Gastrocnemius medialis (tissue), 4 donors: ENCODE measurements at places on chromosomes 11 and 22.

- no peaks in the 10 kb centered on the region for H3K36me3 ChIP-seq
- no peak for DNase-seq
- H3K4me1 ChIP-seq, result no peaks in the 10 kb centered on the region
- H3K27ac ChIP-seq, result no peak overlapping the region
- no peak overlapping the region for H3K4me3 ChIP-seq
- H3K27me3 ChIP-seq, result no peaks in the 10 kb centered on the region
Measured at GRCh38 chr11:8477680-8478079, 116.3 kb downstream of the STK33 start.

GRCh38 chr11:10311802-10312201 is 6.9 kb downstream of the ADM start:
- no peak for DNase-seq
- no peak overlapping the region for H3K4me3 ChIP-seq
- no peaks in the 10 kb centered on the region for H3K36me3 ChIP-seq
- H3K27me3 ChIP-seq, result no peaks in the 10 kb centered on the region
- no peak overlapping the region for H3K27ac ChIP-seq

DNA sequence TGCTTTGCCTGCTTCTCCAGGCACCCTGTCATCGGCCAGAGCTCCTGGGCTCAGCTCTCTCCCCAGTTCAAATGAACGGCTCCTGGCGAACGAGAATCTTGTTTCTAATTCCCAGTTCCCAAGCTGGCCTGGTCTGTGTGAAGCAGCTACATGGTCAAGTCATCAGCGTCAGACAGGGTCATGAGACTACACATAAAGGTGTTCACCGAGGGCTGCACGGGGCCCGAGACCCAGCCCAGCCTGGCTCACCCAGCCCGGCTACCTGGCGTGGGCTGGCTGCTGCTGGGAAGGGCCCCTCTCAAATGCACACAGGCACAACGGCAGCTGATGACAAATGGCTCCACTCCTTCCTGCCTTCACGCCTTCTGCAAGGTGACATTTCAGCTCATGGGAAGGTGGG is 14.6 kb upstream of the CELSR1 start:
- peaks cover 3% of the 10 kb centered on the region for H3K4me1 ChIP-seq
- H3K27me3 ChIP-seq, result no peaks in the 10 kb centered on the region
- H3K27ac ChIP-seq, result no peak overlapping the region
- no peak overlapping the region for H3K4me3 ChIP-seq

- no peaks in the 10 kb centered on the region for H3K36me3 ChIP-seq
- peaks cover 9% of the 10 kb centered on the region for H3K4me1 ChIP-seq
- H3K4me3 ChIP-seq, result no peak overlapping the region
Measured at GRCh38 chr11:78262691-78263090, 74.0 kb downstream of the USP35 start.

GRCh38 chr11:118522571-118523072 is 4.7 kb upstream of the TTC36 start:
- H3K27me3 ChIP-seq, result no peaks in the 10 kb centered on the region
- no peak for DNase-seq
- H3K4me1 ChIP-seq, result no peaks in the 10 kb centered on the region
- no peak overlapping the region for H3K27ac ChIP-seq
- no peak overlapping the region for H3K4me3 ChIP-seq
- H3K36me3 ChIP-seq, result peaks cover 11% of the 10 kb centered on the region

DNA sequence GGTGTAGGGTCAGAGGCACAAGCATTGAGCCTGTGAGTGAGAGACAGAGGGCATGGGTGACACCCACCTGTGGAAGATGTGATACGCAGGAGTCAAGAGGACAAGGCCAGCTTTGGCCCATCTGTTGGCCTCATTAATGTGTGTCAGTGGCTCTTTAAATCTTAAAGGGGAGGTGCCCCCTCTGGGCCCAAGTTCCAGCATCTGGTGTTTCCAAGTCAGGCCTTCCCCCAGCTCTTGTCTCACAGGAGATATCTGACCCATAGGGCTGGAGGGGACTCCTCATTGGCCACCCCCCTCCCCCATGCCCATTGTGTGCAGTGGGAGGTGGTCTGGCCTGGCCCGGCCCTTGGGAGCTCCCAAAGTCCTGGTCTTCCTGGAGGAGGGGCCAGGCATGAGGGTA is 8.9 kb downstream of the KCNK7 start:
- H3K4me3 ChIP-seq, result peak overlapping the region; percentile 28
- DNase-seq, result peak; percentile 86
- H3K36me3 ChIP-seq, result no peaks in the 10 kb centered on the region
- peak overlapping the region; percentile 99 for H3K27ac ChIP-seq
- H3K4me1 ChIP-seq, result peaks cover 61% of the 10 kb centered on the region
- no peaks in the 10 kb centered on the region for H3K27me3 ChIP-seq

DNA sequence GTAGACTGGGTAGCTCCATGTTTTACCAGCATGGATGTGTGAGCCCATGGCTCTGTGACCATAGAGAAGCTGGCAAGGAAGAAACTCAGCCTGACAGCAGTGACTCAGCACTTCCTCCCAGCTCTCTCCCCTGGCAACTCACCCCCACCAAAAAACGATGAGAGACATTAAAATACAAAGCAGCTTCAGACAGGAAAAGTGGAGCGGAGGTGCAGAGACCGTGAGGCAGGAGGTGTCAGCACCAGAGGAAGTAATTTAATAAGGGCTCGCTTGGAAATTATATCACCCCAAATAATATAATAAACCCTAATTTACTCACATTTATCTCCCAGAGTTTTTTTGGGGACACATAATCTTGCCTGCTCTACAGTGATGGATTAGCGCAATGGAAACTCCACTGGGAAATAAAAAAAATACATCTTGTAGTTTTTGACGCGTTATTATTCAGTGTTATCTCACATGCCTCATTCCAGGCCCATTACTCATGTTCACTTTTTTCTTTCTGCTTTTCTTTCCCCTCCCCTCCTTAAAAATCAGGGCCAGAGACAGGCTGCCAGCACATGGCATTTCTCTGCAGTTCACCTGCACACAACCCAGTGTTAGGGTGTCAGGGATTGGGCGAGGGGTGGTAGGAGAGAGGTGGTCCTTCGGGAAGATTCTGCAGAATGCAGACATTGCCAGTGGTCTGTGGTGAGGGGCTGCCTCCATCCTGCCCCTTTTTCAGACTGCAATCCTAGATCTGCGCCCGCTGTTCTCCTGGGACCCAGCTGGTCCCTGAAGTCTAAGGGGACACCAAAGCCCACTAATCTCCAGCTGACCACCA is 170.8 kb downstream of the BUD13 start:
- DNase-seq, result no peak
- H3K36me3 ChIP-seq, result no peaks in the 10 kb centered on the region
- H3K27ac ChIP-seq, result no peak overlapping the region
- no peaks in the 10 kb centered on the region for H3K27me3 ChIP-seq
- H3K4me1 ChIP-seq, result no peaks in the 10 kb centered on the region
- H3K4me3 ChIP-seq, result no peak overlapping the region

DNA sequence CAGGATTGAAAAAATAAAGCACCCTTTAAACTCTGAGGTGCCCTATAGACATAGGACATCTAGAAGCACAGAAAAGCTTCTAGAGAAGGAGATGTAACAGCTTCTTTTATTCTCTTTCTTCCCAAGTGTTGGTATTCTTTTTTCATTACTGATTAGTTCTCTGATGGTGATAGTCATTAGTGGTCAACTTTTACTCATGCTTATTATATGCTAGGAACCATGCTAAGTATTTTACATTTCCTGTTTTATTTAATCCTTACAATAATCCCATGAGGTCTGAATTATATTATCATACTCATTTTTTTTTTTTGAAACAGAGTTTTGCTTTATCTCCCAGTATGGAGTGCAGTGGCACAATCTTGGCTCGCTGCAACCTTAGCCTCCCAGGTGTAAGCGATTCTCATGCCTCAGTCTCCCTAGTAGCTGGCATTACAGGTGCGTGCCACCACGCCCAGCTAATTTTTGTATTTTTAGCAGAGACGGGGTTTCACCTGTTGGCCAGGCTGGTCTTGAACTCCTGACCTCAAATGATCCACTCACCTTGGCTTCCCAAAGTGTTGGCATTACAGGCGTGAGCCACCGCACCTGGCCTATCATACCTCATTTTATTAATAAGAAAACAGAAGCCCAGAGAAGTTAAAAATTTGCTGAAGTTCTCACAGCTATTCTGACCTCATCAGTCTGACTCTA is 3.0 kb downstream of the C11orf52 start:
- H3K27ac ChIP-seq, result peak overlapping the region; percentile 91
- peaks cover 72% of the 10 kb centered on the region for H3K4me1 ChIP-seq
- H3K27me3 ChIP-seq, result no peaks in the 10 kb centered on the region
- no peaks in the 10 kb centered on the region for H3K36me3 ChIP-seq
- no peak overlapping the region for H3K4me3 ChIP-seq

GRCh38 chr22:24434471-24435322 is 7.3 kb downstream of the ADORA2A start:
- H3K36me3 ChIP-seq, result no peaks in the 10 kb centered on the region
- peaks cover 30% of the 10 kb centered on the region for H3K4me1 ChIP-seq
- peak overlapping the region; percentile 51 for H3K27ac ChIP-seq
- H3K4me3 ChIP-seq, result no peak overlapping the region

- DNase-seq, result no peak
- peaks cover 97% of the 10 kb centered on the region for H3K4me1 ChIP-seq
- no peaks in the 10 kb centered on the region for H3K27me3 ChIP-seq
- H3K36me3 ChIP-seq, result no peaks in the 10 kb centered on the region
- no peak overlapping the region for H3K4me3 ChIP-seq
Measured at GRCh38 chr11:45852712-45853101, 5.4 kb downstream of the CRY2 start.

- H3K27me3 ChIP-seq, result peaks cover 8% of the 10 kb centered on the region
- peaks cover 11% of the 10 kb centered on the region for H3K4me1 ChIP-seq
- H3K4me3 ChIP-seq, result no peak overlapping the region
- no peaks in the 10 kb centered on the region for H3K36me3 ChIP-seq
- peak overlapping the region; percentile 73 for H3K27ac ChIP-seq
Measured at GRCh38 chr11:117872420-117872961, 4.0 kb downstream of the FXYD6 start.
